ENCODE measurements at places on chromosomes 7 and 10. TPM values are rescaled to one million over a fixed set of nuclear protein-coding genes. Genes with fewer than 3 reads are reported as not detected.

PLCE1 gene
- 0.55 TPM for total RNA-seq

PTF1A gene
- not detected for total RNA-seq

DLX6 gene
- total RNA-seq: not detected

ZNF655 gene
- total RNA-seq: 42.6 TPM

ASZ1 gene
- total RNA-seq: not detected

ANKMY2 gene
- 17.5 TPM for total RNA-seq

AUTS2 gene
- 2.3 TPM for total RNA-seq

GPR37 gene
- 3.8 TPM for total RNA-seq

GIMAP7 gene
- total RNA-seq: 0.09 TPM

KIAA1549 gene
- 1.4 TPM for total RNA-seq
